ENCODE measurements at places on chromosomes 1 and 21.

- no peak for DNase-seq
Measured at GRCh38 chr1:154725865-154726264, 117.9 kb upstream of the ADAR start.

- DNase-seq = peak; percentile 54
Measured at GRCh38 chr1:13813398-13814012, 113.5 kb downstream of the PRDM2 start.

- DNase-seq = no peak
Measured at GRCh38 chr1:14403961-14404645, 194.4 kb upstream of the KAZN start.

DNA sequence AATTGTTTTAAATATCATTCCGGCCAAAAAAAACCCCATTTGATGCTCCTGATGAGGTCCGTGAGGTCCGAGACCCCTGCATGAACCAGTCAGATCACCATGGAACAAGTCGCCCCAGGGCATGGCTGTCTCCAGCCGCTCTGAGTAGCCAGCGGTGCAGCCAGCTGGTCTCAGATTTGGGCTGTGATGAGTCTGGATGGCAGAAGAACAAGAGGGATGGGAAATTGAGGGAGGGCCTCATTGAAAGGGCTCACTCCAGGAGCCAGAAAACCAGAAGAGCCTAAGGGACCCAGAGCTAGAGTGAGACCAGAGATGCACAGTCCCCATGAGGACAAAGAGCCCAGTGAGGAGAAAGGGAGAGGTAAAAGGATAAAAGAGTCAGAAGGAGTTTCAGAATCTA, 174.0 kb downstream of the TOMM20 start:
- DNase-seq = no peak

GRCh38 chr1:179105393-179105792, 23.5 kb downstream of the TOR3A start:
- DNase-seq = no peak

- no peak for DNase-seq
Measured at GRCh38 chr1:229352975-229353374, 10.1 kb upstream of the CCSAP start.
